ENCODE measurements at places on chromosomes 6 and 20.
A peak's percentile ranks its signal among the peaks of the same experiment; 100 is the strongest.

- no peak for DNase-seq
Observed at GRCh38 chr6:159508931-159509330, 184.1 kb downstream of the SOD2 start.

GRCh38 chr20:52933867-52934266, 38.3 kb upstream of the TSHZ2 start:
- DNase-seq, result no peak

- DNase-seq, result no peak
Observed at GRCh38 chr20:59466107-59466815, 138.1 kb upstream of the PHACTR3 start.

GRCh38 chr6:118269659-118270058, 278.4 kb upstream of the PLN start:
- no peak for DNase-seq

- DNase-seq, result no peak
Observed at GRCh38 chr6:43916924-43917877, 147.2 kb downstream of the VEGFA start.

DNA sequence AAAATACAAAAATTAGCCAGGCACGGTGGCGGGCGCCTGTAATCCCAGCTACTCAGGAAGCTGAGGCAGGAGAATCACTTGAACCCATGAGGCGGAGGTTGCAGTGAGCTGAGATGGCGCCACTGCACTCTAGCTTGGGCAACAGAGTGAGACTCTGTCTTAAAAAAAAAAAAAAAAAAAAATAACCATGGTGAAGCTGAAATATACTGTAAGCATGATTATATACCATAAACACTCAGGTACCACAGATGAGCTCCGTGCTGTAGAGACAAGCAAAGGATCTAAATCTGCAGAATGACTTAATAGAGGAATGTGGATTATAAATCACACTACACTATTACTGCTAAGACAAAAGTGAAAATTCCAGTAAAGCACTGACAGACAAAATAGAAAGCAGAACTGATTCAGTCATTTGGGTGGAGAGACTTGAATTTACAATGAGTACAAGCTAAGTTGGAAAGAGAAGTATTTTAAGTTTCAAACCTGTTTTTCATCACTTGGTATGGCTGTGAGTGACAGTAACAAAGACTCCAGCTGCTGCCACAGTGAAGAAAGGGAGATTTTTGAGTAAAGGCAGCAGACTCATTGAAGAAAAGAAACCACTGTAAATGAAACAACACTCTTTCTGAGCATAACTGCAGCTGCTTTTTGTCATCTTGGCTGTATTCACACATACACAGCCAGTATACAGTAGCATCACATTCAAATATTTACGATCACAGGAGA, 322.1 kb downstream of the RNGTT start:
- no peak for DNase-seq

GRCh38 chr6:150143516-150144293, 861 bp downstream of the PPP1R14C start:
- DNase-seq, result no peak

- no peak for DNase-seq
Observed at GRCh38 chr20:6502999-6503398, 264.5 kb upstream of the BMP2 start.

DNA sequence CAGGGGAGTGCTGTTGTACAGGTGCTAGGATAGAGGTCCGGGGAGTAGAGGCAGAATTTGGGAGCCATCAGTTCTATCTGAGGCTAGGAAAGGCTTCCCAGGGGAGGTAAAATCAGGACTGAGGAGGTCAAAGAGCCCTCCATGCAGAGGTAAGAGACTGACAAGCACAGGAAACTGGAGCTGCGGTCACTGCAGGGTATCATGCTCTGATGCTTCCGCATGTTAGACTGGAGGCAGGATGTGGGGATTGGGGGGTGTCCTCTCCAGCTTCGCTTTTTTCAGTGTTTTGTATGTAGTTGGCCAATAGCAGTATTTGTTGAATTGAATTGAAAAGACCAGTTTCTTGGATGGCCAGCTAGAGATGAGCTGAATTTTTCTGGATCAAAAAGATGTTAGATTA, 87.8 kb downstream of the SLC22A3 start:
- DNase-seq, result no peak

DNA sequence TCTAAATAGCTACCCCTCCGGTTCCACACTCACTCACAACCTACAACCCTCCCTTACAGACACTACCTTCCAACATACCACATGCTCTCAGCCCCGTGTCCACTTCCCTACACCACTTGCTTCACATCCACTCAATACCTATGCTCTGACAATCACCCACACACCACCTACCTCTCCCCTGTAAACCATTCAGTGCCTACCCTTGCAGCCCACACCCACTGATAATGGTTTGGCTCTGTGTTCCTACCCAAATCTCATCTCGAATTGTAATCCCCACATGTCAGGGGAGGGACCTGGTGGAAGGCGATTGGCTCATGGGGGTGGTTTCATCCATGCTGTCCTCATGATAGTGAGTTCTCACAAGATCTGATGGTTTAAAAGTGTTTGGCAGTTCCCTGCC, 9.8 kb upstream of the ZNF343 start:
- no peak for DNase-seq

DNA sequence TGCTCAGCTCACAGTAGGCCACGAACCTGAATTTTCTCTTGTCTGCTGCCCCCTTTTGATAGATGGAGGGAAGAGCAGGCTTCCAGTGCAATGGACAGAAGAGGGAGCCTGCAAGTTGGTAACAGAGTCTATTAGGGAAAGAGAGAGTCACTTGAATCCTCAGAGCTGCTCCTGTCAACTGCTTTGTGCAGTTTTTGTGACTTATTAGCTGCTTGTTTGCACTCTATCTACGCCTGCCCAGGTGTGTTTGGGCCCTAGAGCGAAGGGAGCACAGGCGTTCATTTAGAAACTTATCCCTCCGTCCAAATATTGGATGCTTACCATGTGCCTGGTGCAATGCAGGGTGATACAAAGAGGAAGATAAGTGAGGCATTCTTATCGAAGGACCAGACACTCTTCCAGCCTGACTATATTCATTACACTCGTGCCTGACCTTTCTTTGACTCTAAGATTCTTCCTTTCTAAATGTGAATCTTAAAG, 11.6 kb upstream of the SLC2A12 start:
- peak; percentile 28 for DNase-seq

DNA sequence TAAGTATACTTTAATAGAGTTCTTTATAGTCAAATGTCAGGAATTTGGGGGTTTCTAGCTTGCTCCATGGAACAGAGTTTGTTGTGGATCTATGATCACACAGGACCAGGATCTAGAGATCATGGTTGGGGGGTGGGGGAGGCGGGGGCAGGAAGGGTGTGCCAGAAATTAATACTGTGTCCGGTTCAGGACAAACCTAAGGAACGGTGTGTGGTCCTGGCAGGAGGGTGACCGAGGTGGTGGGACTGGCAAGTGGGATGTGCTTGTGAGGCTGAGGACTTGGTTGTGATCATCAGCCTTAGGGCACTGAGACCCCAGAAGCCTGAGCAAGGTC, 27.9 kb downstream of the GSTA3 start:
- no peak for DNase-seq

DNA sequence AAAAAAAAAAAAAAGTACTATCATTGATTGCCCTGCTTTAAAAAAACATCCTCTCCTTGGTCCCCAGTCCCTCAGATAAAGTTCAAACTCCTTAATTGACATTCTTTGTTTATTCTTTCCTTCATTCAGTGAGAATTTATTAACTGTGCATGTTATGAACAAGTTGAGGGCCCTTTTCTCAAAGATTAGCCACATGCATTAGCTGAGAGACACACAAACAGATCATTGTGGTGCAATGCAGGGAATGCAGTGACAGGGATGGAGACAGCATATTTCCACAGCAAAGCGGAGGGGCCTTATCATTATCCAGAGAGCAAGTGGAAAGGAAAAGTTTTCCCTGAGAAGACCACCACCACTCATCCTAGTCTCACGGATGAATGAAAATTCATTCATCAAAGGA, 21.9 kb upstream of the IPCEF1 start:
- DNase-seq, result no peak

DNA sequence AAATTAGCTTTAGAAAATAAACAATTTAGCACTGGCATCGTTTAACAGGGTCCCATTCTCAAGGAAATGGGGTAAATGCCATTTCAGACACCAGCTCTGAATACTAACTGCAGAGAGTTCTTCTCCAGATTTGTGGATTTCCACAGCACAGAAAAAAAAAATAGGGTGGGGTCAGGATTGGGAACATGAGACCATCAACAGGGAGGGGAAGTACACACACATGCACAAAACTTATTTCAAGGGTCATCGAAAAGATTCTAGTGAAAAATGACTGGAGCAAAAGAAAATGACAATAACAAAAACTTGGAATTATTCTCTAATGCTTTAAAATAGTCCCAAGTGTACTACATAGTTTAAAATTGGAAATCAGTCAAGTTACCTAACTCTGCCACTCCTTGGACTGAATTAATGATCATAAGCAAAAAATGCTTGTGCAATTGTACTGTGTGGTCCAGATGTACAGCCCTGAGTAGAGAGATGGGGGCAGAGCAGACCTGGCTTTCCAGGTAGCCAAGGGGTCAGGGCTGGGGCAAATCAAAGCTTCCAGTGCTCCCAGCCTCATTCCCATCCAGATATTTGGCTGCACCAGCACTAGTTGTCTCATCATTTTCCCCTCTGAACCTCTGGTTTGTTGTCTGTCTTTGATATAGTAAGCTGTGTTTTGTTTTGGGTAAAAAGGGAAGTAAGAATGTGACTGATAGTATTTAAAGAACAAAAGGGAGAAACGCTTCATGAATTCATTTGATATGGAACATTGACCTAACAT, 152.4 kb downstream of the SOBP start:
- DNase-seq, result no peak

DNA sequence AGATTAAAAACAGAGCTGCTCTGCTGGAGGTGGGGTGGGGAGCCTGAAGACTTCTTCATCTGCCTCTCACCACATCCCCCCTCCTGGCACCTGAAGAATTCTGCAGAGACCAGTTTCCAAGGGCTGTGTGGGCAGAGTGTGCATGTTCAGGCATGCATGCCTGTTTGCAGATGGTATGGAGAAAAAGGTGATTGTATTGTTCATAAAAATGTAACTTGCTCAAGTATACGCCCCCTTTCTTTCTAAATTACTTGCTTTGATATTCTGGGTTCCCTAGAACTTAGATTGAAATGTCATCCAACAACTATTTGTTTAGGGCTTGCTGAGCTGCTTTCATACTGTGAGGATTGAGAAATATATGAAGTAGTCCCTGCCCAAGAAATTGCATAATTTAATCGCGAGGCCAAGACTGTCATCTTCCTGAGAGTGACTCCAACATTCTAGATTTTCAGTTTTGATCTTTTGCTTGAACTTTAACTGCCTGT, 83.6 kb downstream of the LCA5 start:
- DNase-seq, result no peak

DNA sequence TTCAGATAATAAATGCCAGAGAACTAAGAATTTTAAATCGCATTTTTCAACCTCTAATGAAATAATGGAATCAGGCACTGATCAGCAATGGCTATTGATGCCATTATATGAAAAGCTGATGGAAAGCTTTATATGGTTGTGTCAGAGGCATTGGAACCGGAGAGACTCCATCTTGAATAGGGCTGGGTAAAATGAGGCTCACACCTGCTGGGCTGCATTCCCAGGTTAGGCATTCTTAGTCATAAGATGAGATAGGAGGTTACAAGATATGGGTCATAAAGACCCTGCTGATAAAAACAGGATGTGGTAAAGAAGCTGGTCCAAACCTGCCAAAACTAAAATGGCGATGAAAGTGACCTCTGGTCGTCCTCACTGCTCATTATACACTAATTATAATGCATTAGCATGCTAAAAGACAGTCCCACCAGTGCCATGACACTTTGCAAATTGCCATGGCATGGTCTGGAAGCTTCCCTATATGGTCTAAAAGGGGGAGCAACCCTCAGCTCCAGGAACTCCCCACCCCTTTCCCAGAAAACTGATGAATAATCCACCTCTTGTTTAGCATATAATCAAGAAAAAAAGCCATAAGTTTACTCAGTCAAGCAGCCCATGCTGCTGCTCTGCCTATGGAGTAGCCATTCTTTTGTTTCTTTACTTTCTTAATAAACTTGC, 40.2 kb upstream of the CD83 start:
- no peak for DNase-seq

GRCh38 chr20:37395921-37396415, 50.0 kb downstream of the SRC start:
- DNase-seq, result no peak

DNA sequence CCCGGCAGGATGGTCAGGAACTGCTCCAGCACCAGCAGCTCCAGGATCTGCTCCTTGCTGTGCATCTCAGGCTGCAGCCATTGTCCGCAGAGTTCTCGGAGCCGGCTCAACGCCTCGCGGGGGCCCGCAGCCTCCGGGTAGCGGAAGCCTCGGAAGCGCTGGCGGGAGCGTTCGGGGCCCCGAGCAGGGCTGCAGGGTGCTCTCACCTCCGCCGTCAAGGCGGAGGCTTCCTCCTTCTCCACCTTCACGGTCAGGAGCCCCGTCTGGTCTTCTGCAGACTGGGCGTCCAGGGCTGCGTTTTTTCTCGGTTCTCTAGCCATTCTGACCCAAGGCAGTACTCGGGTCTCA, 434 bp downstream of the ZKSCAN4 start:
- DNase-seq, result no peak

DNA sequence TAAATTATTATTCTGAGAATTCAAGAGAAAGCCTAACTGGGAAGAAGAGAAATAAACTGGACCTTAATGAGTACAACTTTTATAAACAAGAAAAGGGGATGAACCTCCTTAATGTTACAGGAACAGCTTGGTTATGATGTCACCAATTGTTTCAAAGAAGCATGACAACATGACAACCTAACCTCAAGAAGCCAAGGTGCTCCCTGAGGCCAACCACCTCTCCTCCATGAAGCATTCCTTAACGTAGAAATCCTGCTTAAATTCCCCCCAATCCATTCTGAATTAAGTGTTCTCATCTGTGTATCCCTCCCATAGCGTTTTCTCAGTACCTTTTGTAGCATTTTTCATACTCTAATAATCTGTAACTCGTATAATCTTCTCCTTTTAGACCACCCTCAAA, 1.7 kb downstream of the HBS1L start:
- DNase-seq, result no peak

- DNase-seq, result no peak
Observed at GRCh38 chr6:6975459-6976111, 132.2 kb upstream of the RREB1 start.

DNA sequence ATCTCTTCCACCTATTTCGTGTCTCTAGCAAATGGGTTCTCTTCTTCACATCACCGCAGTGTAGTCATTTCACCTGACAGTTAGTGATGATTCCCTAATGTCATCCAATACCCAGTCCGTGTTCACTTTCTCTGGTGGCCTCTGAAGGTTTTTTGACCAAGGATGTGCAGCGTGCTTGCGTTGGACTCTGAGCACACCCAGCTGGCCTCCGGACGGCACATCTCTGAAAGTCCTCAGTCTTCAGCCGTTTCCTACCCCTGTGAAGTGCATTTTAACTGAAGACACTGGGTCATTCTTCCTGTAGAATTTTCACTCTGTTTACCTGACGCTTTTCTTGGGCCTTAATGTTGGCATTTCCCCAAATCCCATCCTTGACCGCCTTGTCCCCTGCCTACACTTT, 98.7 kb downstream of the ERMARD start:
- DNase-seq, result no peak

GRCh38 chr20:7930343-7930742, 9.9 kb downstream of the HAO1 start:
- DNase-seq, result no peak

Measured in GM18507 (cell line).